ENCODE measurements at places on chromosomes 11 and 22.

DNA sequence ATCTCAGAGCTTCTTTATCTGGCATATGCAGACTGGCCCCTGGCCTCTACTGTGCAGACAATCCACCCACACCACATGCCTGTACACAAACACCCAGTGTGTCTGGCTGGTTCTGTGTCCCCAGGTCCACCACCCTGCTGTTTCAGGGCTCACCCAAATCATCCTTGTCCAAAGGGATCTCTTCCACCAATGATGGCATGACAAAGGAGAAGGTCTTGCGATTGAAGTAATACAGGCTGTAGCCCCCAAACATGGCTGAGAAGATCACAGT, 1.7 kb downstream of the SLC37A4 start:
- DNase-seq: no peak

DNA sequence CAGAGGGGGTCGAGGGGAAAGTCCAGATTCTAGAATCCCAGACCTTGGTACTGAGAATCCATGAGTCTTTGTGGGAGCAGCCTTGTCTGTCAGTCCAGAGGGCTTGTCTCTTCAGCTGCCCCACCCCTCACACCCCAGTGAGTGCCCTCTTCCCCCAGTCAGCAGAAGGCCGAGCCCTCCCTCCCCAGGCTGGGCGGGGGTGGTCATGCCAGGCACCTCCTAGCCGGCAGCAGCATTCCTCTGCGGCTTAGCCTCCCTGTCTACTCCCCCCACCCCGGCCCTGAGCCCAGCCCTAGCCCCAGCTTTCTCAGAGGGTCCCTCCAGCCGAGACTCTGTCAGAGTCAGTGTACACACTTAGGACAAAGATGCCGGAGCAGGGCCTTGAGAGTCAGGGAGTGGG, 4.6 kb downstream of the SOX10 start:
- no peak for DNase-seq

DNA sequence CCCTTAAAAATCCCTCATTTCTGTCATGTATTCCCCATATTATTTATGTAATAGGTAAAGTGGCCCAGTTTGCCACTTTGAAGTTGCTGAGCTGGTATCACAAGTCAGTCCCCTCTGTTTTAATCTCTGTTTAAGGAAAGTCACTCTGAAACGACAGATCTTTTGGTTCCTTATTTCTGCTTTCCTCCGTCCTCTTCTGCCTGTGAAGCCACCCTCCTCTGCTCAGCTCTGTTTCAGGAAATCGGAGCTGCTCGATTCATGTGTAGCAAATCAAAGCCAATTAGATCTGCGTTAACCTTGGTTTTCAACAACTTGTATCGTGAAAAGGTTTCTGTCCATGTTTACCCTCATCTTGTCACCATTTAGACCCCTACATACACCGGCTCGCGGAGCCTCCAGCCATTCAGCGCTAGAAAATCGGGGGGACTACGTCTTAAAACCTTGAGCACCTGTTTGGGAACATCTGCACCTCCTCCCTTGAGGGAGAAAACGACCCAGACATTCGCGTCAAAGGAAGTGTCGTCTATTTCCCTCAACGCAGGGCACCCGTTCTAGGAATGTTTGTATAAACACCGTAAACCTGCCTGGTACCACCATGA, 576 bp upstream of the SC5D start:
- no peak for DNase-seq

DNA sequence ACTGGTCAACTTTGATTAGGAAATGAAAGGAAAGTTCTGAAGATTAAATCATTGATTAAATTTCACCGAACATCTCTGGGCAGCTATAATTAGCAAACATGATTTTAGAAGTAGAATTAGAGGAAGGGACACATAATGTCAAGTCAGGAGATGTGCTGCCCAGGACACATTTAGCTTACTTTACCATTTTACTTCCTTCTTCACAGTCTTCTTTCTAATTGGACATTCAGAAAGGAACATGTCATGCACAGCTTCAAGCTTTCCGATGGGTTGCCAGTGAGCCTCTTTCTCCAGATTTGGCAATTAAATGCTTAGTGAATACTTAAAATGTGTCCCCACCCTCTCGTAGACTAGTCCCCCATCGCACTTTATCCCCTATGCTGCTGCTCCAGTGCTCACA, 234.7 kb downstream of the FAM76B start:
- no peak for DNase-seq

- DNase-seq: no peak
These were observed 46.9 kb upstream of the TP53I11 start for GRCh38 chr11:44997566-44997965.

DNA sequence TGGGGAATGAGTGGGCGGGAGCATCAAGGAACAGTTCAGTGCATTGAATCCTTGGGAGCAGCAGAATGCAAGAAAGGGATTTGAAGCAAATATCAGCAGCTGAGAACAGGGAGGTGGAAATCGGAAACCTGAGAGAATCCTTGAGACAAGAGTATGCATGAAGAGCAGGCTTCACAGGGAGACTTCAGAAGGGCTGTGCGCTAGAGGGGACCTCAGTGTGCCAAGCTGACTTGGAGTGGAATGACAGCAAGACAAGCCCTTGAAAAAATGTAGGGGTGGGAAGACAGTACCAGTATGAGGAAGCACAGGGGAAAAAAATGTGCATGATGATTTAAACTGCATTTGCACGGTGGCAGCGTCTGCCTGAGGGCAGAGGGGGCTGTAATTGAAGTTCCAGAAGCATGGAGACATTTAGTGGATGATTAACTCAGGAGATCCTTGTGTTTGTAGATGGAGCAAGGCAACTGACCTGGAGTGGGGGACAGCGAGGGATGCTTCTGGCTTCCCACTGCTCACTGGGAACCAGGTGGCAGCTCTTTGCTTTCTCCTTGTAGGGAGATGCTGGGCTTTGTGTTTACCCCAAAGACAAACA, 204.9 kb upstream of the PLET1 start:
- DNase-seq: no peak

DNA sequence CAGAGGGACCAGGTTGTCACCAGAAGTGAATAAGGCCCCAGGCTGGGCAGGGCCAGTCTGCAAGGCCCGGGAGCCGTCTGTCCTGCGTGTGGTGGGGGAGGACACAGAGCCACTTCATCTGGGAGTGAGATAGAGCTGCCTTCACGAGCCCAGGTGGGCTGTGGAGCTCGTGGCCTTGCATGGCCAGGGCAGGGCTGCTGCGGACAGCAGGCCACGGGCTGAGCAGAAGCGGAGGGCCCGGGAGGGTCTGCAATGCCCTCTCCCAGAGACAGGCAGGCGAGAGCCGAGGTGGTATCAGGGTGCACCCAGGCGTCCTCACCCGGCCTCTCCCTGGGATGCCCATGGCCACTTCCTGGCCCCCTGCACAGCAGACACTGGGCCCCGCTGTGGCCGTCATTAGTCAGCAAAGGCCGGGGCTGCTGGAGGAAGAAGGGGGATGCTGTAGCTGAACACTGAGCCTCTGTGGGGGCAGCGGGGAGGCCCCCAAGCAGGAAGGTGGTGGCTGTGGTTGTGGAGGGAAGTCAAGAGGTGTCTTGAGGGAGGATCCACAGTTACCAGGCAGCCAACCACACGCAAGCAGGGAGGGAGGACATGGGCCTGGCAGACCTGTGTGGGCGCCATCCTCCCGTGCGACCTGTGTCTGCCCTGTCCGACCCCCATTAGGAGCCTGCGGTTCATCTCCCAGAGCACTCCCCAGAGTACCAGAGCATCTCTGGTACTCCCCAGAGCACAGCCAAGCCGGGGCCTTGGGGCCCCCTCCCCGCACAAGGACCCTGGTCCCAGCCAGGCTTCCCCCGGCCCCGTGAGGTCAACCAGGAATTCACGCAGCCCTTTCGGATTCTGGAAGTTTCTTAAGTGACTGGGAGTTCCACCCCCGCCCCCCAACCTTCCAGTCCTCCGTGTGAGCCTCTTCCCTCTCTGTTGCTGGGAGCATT, 1109.5 kb downstream of the BRD1 start:
- DNase-seq: no peak

DNA sequence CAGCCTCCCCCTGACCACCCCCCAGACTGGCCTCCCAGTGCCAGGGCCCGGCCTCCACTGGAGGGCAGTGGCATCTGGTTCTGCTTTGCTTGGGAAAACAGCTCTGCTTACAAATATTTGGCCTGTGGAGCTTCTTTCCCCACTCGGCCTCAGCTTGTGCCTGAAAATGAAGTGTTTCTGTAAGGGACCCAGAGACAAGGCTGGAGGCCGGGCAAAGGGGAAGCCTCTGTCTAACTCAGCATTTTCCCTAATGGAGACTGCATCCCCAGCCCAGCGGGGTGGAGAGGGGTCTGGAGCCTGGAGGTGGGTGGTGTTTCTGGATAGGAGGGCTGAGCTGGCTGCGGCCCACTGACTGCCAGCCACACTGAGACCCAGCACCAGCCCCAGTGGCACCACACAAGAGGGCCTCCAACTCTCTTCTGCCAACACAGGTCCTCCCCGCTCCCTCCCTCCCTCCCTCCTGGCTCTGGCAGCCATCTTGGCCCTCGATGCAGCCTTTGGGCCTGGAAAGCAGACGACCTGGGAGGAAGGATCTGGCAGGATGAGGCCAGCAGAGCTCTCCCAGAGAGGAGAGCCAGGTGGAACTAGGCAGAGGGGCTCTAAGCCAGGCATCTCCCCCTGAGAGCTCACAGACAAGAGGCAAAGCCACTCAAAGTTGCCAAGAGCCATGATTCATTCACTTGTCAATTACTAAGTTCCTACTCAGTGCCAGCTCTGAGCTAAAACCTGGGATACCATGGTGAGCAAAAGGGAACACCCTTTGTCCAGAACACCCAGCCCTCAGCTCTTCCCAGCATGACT, 77.1 kb upstream of the CD82 start:
- no peak for DNase-seq

All from natural killer cell (primary cell).